ENCODE measurements at places on chromosomes 13 and 19.

DNA sequence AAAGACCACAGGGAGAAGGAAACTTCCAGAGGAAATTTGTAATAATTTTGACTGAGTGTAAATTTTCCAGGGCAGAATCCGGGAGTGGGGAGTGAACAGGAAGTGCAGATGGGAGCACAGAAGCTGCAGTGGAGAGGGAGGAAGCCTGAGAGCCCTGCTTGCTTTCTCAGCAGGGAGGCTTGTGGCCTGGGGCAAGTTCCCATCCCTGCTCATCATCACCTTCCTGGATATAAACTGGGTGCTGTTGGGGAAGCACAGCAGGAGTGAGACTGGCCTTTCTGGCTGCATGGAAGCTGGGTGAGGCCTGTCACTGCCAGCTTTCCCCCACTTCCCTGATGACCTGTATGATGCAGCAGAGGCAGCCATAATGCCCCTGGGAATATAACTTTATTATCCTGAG, 532.9 kb downstream of the SLITRK6 start:
- no peak for DNase-seq

- DNase-seq: no peak
These were observed 26.9 kb upstream of the PIK3R2 start for GRCh38 chr19:18126097-18126496.

DNA sequence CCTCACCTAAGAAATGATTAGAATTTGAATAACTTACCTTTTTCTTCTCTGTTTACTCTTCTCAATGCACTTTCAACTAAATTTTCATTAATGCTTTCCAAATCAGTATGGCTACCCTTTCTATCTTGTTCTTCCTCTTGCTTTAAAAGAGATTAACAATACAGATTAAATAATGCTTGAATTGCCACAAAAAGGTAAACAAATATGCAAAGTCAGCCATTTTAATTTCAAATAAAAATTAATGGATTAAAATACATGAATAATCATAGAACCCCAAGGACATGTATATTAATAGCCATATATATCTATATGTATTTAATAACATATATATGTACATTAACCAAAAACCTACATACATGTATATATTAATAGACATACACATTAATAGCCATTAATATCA, 7.9 kb upstream of the NEK5 start:
- DNase-seq: no peak

DNA sequence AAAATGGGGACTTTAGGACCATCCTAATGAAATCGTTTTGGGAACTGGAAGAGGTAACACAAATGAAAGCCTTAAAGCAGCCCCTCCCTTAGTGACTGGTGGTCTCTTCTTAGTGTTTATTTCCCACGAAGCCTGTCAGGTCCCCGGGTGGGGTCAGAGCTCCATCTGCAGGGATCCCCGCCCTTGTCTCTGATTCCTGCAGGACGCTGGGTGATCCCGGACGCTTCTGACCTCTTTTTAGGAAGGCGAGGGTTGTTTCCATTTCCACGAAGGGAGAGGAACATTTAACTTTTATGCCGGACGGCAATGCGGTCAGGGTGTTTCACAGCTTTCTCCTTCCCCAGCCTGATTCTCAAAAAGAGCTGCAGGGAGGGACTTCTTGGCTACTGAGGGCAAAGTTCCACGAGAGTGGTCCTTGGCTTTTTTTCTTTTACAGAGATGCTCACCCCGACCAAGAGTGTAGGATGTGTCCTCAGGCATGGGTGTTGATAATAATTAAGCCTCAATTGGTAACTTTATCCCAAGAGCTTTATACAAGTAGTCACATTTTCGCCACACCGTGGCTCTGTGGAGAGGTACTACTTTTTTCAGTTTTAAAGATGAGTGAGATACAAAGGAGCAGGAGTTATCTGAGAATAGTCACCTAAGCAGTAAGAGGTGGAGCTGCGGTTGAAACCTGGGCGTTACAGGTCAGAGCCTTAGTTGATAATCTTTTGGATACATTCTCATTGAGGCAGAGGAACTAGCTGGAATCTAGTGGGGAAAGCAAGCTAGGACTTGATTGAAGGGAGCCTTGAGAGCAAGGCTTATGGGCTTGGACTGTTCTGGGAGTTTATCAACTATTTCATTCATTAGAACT, 813 bp downstream of the ZNF284 start:
- DNase-seq: no peak

- DNase-seq: peak; percentile 99
These were observed 1.2 kb downstream of the APLP1 start for GRCh38 chr19:35869327-35870123.
